ENCODE measurements at places on chromosomes 11 and 22.

DNA sequence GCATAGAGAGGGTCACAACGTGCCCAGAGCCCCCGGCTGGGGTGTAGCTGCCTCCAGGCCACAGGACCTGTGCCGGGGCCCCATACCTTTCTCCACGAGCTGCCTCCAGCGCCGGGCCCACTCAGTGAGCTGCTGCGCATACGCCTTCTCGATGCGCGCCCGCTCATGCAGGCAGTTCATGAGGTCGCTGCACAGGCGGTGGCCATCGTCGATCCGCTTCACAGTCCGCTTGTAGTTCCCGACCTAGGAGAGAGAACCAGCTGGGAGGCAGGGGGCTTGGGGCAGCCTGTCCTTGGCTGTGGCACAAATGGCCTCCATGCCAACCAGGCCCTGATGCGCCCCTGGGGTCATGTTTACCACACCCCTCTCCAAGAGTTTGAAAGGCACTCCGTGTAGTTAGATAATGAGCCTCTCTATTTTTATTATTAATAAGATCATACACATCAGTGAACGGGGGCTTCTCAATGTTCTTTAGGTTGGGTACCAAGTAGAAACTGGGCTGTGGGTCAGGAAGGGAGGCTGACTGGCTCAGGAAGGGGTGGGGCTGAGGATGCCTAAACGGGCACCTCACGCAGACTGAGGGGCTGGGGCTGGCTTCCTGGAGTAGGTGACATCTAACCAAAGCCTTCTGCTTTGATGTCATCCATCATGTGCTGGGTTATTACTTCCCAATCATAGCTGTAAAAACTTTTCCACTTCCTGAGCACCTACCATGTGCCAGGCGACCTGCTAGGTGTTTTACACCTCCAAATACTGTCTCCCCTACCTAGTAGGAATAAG is 36.5 kb upstream of the ARFGAP3 start:
- no peak for DNase-seq

- DNase-seq: no peak
These were observed 33.9 kb downstream of the RAB39A start for GRCh38 chr11:107962181-107962580.

DNA sequence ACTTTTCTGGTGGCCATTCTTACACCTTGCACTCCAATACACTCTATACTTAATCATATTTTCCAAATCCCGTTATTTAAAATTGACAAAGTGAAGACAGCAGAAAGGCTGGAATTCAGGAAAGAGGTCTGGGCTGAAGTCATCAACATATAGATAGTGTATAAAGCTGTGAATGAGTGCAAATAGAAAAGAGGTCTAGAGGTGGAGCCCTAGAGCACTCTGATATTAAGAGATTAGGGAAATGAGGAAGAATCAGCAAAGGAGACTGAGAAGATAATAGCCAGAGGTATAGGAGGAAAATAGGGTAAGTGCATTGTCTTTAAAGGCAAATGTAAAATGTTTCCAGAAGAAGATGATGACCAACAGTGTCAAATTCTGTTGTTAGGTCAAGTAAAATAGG is 7.9 kb downstream of the CTR9 start:
- no peak for DNase-seq

DNA sequence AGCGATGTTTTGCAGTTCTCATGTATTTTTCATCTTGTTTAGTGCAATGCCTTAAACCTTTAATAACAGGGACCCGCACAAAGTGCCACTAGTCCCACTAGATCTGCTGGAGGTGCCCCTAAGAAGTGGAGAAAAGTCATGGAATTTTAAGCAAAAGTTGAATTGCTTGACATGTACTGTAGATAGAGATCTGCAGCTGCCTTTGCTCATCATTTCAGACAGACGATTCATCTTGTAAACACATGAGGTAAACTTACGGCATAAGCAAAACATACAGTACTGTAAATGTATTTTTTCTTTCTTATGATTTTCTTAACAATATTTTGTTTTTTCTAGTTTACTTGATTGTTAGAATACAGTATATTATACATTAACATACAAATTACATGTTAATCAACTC is 295.6 kb downstream of the CASP12 start:
- no peak for DNase-seq

GRCh38 chr11:125376117-125376516 is 119.9 kb downstream of the FEZ1 start:
- DNase-seq: peak; percentile 99

GRCh38 chr11:122788781-122789535 is 49.3 kb upstream of the CRTAM start:
- DNase-seq: peak; percentile 45

- DNase-seq: no peak
These were observed 1.4 kb downstream of the TNKS1BP1 start for GRCh38 chr11:57323167-57323854.

DNA sequence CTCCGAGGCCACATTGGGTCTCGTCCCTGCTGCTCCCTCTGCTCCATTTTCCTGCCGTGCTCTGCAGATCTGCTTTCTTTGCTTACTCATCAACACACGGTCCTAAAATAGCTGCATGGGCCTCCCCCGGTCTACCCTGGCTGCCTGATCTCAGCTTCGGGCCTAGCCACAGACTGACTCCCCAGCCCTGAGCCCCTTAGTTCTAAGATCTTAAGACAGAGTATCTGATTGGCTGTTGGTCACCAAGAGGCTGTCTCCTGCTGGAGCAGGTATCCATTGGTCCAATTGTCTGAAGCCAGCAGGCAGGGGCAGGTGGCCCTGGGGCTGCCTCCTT is 53.7 kb upstream of the NECTIN1 start:
- peak; percentile 70 for DNase-seq

DNA sequence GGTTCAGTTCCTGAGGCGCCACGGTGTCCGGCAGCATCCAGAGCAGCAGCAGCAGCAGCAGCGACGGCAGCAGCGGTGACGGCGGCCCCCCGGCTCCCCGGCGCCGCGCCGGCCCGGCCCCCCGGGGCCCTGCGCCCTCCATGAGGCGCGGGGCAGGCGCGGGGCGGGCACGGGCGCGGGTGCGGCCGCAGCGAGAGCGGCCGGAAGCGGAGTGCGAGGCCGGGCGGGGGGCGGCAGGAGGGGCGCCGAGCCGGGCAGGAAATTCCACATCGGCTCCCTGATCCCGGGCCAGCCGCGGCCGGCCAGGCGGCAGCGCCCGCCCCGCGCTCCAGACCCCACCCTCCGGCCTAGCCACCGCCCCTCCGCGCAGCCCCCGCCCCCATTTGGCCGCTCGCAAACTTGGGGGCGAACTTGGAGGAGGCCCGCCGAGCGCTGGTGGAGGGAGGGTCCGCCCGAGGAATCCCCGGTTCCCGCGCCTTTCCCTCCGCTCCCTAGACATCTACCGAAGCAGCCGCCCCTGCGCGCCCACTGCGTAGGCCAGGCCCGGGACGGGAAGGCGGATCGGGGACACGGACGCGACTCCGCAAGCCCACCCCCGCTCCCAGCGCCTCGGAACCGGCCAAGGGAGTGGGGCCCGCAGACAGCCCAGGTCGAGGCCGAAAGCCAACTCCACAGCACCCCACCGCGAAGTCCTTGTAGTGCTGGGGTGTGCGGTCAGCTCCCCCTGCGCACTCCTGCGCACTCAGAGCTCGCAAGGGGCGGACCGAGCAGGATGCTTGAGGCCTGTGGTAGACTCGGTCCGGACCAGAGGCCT is at the start of gene SCARF2:
SCARF2 (minus strand) TSS at position 213 of the 814 bp plus-strand sequence; CDS start at position 142, 71 bp downstream.
- no peak for DNase-seq

DNA sequence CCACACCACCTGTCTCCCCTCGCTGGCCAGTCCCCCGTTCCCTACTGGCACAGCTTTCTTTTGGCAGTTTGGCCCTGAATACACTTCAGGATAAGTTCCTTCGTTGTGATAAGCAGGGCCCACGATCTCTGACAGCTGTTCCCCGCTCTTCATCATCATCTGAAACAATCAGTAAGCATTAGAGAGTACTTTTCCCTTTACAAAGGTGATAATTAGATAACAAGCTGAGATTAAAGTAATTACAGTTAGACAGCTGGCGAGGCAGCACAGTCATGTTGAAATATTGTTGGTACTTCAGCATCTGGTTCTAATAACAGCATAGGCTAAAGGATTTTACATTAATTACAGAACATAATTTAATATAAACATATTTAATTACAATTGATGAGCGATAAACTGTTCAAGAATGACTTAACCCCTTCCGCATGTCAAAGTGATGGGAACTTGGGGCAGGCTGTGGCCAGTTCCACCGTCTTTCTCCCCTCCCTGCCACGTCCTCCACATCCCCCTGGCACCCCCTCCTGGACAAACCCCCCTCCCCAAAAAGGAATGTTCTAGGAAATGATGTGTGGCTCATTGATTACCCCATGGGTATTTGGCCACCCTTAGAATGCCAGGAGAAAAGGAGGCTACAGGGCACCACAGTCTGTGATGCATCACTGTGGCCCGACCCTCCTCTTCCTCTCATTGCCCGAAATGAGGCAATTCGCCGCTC is 134.9 kb downstream of the RCN1 start:
- no peak for DNase-seq

DNA sequence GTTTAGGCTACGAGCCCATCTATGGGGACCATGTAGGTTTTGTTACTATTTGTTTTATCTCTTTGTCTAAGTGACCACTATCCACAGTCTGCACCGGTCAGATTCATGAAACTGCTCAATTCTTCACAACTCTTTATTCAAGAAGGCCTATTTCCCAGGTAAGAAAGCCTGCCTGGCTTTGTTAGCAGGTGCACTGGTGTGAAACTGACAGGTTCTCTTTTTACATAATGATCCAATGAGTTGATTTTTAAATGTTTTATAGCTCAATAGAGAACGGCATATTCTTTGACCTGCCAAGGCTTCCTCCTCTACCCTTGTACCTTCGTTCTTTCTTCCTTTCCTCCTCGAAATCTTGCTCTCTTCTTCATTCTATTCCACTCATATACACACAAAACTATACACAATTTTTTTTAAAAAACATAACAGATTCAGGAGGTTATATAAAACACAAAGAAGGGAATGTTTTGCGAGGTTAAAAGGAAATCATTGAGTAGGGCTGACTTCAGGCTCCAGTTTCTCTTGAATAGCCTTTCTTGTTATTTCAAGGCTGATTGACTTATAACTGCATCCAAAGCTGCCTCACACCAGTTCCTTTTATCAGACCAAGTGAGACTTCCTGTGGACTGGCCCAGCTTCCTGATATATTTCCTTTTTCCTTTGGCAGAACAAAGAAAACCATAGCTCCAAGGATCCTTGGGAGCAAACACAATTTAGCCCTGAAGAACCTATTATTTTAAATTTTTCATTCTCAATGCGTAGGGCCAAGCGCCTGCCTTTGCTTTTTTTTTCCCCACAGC is 11.4 kb downstream of the FLI1 start:
- DNase-seq: no peak

DNA sequence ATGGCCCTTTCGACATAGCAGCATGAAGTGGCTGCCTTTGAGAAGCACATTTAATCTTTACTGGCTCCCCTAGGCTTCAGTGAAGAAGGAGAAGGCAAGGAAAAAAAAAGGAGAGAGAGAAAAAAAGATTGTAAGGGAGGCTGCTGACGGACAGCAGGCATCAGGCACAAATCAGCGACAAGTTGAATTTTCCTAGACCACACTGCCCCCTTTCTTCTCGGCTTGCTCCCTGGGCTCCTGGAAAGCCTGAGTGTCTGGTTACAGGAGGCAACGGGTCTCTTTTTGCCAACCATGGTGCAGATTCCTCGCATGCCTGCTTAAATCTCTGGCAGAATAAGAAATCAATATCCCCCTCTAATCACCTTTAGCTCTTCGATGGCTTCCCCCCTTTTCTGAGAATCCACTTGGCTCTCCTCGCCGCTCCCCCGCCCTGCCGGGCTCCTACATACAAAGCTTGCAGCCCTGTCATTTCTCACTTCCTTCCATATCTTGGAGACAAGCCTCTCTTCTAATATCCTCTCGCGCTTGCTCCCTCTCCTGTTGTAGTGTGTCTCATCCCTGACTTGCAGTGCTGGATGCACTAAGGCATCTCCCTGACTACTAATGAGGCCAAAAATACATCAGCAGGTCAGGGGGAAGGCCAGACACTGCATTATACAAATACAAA is 14.3 kb downstream of the BLID start:
- peak; percentile 59 for DNase-seq

Measured in G401 (cell line).